Activated CD8-positive, alpha-beta memory T cell treated with anti-CD3 and anti-CD28 coated beads for 24 hours (primary cell): ENCODE measurements at places on chromosomes 6 and 20.

- no peak for DNase-seq
Measured at GRCh38 chr6:139330826-139331500, 39.2 kb upstream of the TXLNB start.

GRCh38 chr20:37837924-37838323 lies 65.0 kb upstream of the VSTM2L start:
- no peak for DNase-seq

GRCh38 chr20:15918631-15919030 lies 654.6 kb downstream of the KIF16B start:
- DNase-seq, result no peak

- no peak for DNase-seq
Measured at GRCh38 chr6:119076173-119076572, 2.3 kb downstream of the FAM184A start.

DNA sequence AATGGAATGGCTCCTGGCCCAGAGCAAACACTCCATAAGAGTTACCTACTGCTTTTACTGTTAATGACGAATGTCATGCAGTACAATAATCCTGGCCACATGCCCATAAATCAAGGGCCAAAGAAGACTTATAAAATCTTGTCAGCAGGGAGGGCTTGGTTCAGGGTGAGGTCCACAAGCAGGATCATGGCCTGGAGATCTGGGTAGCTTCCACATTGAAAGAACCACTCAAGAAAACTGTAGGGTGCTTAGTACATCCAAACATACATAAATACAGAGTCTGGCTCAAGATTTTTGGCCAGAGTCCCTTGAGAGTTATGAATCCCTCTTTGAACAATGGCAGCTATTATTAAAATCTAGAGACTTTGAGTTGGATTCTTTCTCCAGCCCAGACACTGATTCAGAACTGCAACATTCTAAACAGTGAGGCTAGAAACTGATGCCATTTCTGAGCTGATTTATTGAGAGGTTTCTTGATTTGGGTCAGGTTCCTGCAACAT lies 188.7 kb downstream of the CDC5L start:
- no peak for DNase-seq
